ENCODE measurements at places on chromosomes 16 and 17. TPM values are rescaled to one million over a fixed set of nuclear protein-coding genes. Genes with fewer than 3 reads are reported as not detected.

GRCh38 chr17:65064452-65065019, 8.0 kb upstream of the GNA13 start:
- no peak for DNase-seq

The CORO6 gene
- 127 TPM for total RNA-seq

The CRYBA1 gene
- not detected for total RNA-seq

DNA sequence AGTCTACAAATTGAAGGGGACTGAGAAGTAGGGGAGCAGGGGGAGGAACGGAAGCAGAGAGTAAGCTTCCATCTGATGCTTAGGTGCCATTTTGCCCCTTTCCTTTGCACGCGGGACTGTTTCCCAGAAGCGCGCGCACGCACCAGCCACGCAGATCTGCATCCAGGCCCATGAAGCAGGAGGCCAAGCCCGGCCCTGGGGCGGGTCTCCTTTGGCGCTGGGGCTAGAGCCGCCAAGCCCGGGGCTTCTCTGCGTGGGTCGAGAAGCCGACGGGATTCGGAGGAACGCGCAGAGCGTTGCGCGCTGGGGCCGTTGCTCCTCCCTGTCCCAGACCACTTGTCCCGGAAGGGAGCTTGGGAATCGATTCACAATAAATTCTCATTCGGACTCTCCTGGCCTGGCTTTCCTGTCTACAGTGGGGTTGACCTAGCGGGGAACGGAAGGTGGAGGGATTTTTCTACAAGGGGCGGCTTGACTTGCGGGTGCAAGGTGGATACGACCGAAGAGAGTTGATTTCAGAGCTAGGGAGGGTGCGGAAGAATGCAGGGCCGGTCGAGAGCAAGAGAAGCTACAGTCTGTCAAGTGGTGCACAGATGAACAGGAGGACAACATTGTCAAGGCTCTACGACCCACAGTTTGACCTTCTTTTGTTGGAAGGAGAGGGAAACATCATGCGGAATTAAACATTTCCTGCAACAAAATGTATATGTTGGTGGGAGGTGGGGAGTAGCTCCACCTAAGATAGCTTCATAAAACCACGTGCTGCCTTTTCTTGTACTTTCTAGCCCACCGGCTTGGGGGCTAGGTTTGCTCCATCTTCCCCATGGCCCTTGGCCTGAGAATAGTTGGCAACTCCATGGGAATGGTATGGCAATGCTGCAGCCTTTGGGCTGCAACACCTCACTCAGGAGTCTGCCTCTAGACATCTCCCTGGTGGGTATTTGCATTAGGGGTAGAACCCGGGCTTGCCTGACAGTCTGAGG, 4.5 kb downstream of the HOXB9 start:
- DNase-seq = no peak

The ZG16 gene
- not detected for total RNA-seq

The NPIPA3 gene
- total RNA-seq = 0.28 TPM

- DNase-seq = no peak
These were observed 389.6 kb upstream of the DYNLRB2 start for GRCh38 chr16:80150978-80151721.
